ENCODE measurements at places on chromosomes 1 and 21. TPM values are rescaled to one million over a fixed set of nuclear protein-coding genes. Genes with fewer than 3 reads are reported as not detected.

The CYP2J2 gene
- total RNA-seq: not detected

The ANKRD65 gene
- 0.07 TPM for total RNA-seq

The SLC45A1 gene
- 2.9 TPM for total RNA-seq

The RGSL1 gene
- not detected for total RNA-seq

The TMPRSS15 gene
- not detected for total RNA-seq

The FLG gene
- total RNA-seq: under 0.01 TPM
